ENCODE measurements at places on chromosomes 13 and 19. TPM values are rescaled to one million over a fixed set of nuclear protein-coding genes. Genes with fewer than 3 reads are reported as not detected.

Gene PEX11G
- total RNA-seq: 0.63 TPM

- no peak overlapping the region for H3K4me3 ChIP-seq
- H3K27me3 ChIP-seq: no peaks in the 10 kb centered on the region
- no peak overlapping the region for H3K27ac ChIP-seq
- DNase-seq: no peak
- H3K36me3 ChIP-seq: no peaks in the 10 kb centered on the region
- H3K4me1 ChIP-seq: no peaks in the 10 kb centered on the region
Measured at GRCh38 chr19:32287086-32287485, 58.3 kb upstream of the ZNF507 start.

DNA sequence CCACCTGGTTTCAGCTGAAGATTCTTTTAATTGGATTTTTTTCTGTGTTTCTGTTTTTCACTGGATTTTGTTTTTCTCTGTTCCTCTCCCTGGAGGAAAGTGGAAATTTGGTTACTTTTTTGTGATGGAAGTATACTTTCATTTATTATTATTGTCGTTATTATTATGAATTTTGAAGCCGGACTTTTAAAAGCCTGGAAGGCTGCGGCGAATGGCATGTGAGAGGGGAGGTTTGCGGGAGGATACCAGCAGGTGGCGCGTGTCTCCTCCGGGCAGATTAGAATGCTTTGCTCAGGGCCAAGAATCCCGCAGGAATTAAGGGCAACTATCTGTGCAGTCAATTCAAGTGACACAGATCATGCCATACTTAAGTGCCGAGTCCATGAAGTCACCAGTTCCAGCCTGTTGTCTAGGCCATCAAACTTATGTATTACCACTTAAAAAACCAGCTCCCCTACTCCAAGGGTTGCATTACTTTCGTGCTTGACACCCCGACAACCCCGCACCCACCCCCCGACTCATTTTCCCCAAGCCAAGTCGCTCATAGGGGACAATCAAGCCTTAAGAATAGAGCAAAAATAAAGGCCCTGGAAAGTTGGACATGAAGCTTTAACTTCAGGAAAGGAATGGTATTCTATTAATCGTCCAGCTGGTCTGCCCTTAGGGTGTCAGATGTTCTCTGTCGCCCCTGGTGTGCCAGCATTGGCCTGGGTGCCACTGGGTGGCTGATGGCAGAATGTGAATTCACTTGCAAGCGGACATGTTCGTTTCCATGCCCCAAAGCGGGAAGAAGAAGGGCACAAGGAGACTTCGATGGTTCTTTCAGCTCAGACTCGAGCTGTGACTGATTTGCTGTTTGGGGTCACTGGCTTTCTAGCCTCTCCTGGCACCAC lies 1.3 kb upstream of the LRCH1 start:
- H3K4me1 ChIP-seq: peaks cover 26% of the 10 kb centered on the region
- peak overlapping the region; percentile 82 for H3K27ac ChIP-seq
- no peaks in the 10 kb centered on the region for H3K36me3 ChIP-seq
- H3K4me3 ChIP-seq: peak overlapping the region; percentile 78
- H3K27me3 ChIP-seq: no peaks in the 10 kb centered on the region
- DNase-seq: peak; percentile 58

GRCh38 chr19:30403203-30403985 lies 31.2 kb downstream of the ZNF536 start:
- H3K27me3 ChIP-seq: no peaks in the 10 kb centered on the region
- no peak overlapping the region for H3K4me3 ChIP-seq
- no peak overlapping the region for H3K27ac ChIP-seq
- H3K36me3 ChIP-seq: no peaks in the 10 kb centered on the region
- DNase-seq: no peak

GRCh38 chr13:101053301-101054093 lies 362.8 kb downstream of the NALCN start:
- peaks cover 3% of the 10 kb centered on the region for H3K36me3 ChIP-seq
- H3K27me3 ChIP-seq: no peaks in the 10 kb centered on the region
- no peak overlapping the region for H3K4me3 ChIP-seq
- no peaks in the 10 kb centered on the region for H3K4me1 ChIP-seq

GRCh38 chr13:44331912-44332851 lies 41.4 kb upstream of the SERP2 start:
- peak overlapping the region; percentile 23 for H3K4me3 ChIP-seq
- DNase-seq: peak; percentile 71
- peak overlapping the region; percentile 39 for H3K27ac ChIP-seq
- no peaks in the 10 kb centered on the region for H3K27me3 ChIP-seq
- no peaks in the 10 kb centered on the region for H3K36me3 ChIP-seq
- H3K4me1 ChIP-seq: peaks cover 20% of the 10 kb centered on the region

Gene ENOX1
- total RNA-seq: 0.41 TPM

Gene USPL1
- total RNA-seq: 20.7 TPM

DNA sequence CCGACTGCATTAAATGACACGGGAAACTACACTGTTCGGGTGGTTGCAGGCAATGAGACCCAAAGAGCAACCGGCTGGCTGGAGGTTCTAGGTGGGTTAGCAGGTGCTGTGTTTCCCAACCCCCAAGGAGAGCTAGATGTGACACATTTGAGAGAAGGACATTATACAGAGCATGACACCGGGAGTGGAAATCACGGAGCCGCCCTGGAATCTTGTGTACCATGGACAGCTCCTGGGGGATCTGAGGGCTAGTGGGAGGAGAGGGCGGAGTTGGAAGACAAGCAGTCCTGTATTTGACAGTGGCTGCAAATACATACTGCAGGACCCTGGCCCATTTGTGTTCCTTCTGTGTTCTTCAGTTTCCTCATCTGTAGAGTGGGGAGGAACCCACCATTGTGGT lies 2.3 kb downstream of the CEACAM18 start:
- H3K27ac ChIP-seq: no peak overlapping the region
- H3K4me3 ChIP-seq: no peak overlapping the region
- no peaks in the 10 kb centered on the region for H3K36me3 ChIP-seq
- DNase-seq: no peak
- no peaks in the 10 kb centered on the region for H3K27me3 ChIP-seq

Gene FAM187B
- not detected for total RNA-seq

- H3K36me3 ChIP-seq: no peaks in the 10 kb centered on the region
- H3K27ac ChIP-seq: no peak overlapping the region
- no peaks in the 10 kb centered on the region for H3K27me3 ChIP-seq
- no peak for DNase-seq
- H3K4me3 ChIP-seq: no peak overlapping the region
Measured at GRCh38 chr19:15631817-15632216, 8.9 kb upstream of the CYP4F3 start.

GRCh38 chr13:91360246-91360751 lies 12.8 kb downstream of the MIR17HG start:
- no peaks in the 10 kb centered on the region for H3K27me3 ChIP-seq
- no peaks in the 10 kb centered on the region for H3K36me3 ChIP-seq
- H3K27ac ChIP-seq: no peak overlapping the region
- no peak for DNase-seq
- H3K4me1 ChIP-seq: peaks cover 27% of the 10 kb centered on the region

DNA sequence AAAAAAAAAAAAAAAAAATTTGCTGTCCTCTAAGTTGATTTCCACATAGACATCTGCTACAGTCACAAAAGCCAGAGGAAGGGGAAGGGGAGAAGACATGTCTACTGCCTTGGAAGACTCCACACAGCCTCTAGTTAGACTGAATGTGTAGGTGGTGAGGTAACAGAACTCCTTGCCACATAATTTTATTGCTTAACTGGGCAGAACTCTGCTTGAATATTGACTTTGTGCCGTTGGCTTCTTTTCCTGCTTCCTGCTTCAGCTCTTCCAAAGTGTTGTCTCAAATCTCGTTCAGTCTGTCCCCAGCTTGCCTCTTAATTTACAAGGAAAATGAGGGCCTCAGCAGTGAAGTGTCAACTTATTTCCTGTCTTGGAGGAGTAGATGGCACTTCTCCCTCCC lies 37.1 kb downstream of the ESD start:
- H3K27me3 ChIP-seq: no peaks in the 10 kb centered on the region
- no peak overlapping the region for H3K4me3 ChIP-seq
- peak overlapping the region; percentile 63 for H3K27ac ChIP-seq
- DNase-seq: no peak
- H3K36me3 ChIP-seq: no peaks in the 10 kb centered on the region

Gene ERICH6B
- total RNA-seq: not detected

Gene MCF2L
- 34.9 TPM for total RNA-seq

DNA sequence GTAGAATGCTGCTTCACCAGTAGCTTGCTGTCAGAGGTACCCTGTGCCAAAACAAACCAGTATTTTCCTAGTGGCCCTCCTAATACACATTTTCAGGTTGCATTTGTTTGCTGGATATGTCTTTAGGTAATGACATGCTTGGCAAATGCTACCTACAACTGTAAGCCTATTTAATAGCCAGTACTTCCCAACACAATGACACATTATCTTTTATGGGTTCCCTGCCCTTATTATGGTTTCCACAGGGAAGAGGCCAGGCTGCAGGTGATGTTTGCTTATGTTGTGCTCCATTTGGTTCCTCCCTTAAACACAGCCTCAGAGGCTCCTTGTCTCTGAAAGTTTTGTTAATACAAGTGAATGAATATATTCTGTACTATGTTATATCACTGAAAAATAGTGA lies 24.7 kb downstream of the FRY start:
- no peaks in the 10 kb centered on the region for H3K27me3 ChIP-seq
- H3K4me3 ChIP-seq: no peak overlapping the region
- no peak overlapping the region for H3K27ac ChIP-seq
- no peaks in the 10 kb centered on the region for H3K36me3 ChIP-seq
- peaks cover 5% of the 10 kb centered on the region for H3K4me1 ChIP-seq

GRCh38 chr19:30718707-30719106 lies 346.5 kb downstream of the ZNF536 start:
- peak overlapping the region; percentile 69 for H3K4me3 ChIP-seq
- H3K27ac ChIP-seq: no peak overlapping the region
- DNase-seq: no peak
- no peaks in the 10 kb centered on the region for H3K36me3 ChIP-seq
- no peaks in the 10 kb centered on the region for H3K27me3 ChIP-seq

- peaks cover 3% of the 10 kb centered on the region for H3K4me1 ChIP-seq
- no peak for DNase-seq
- no peaks in the 10 kb centered on the region for H3K27me3 ChIP-seq
- no peaks in the 10 kb centered on the region for H3K36me3 ChIP-seq
- H3K4me3 ChIP-seq: no peak overlapping the region
Measured at GRCh38 chr13:44044547-44045179, 165.0 kb downstream of the LACC1 start.

DNA sequence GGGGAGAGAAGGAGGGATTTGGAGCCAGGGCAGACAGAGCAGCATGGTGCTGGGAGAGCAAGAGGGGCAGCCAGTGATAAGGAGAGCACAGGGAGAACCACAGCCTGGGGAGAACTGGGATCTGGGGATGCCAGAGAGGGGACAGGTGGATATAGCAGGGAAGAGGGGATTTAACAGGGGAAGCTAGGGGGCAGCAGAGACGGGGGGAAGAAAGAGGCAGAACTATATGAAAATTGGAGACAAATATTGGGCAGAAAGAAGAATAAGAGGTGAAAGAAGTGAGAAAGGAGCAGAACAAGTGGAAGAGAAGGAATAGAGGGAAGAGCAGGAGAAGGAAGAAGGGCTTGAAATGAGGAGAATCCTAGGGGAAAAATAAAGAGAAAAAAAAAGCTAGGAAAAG lies 6.5 kb upstream of the ZNF528 start:
- H3K36me3 ChIP-seq: peaks cover 32% of the 10 kb centered on the region
- H3K4me1 ChIP-seq: no peaks in the 10 kb centered on the region
- no peak for DNase-seq
- H3K27me3 ChIP-seq: no peaks in the 10 kb centered on the region
- no peak overlapping the region for H3K27ac ChIP-seq

DNA sequence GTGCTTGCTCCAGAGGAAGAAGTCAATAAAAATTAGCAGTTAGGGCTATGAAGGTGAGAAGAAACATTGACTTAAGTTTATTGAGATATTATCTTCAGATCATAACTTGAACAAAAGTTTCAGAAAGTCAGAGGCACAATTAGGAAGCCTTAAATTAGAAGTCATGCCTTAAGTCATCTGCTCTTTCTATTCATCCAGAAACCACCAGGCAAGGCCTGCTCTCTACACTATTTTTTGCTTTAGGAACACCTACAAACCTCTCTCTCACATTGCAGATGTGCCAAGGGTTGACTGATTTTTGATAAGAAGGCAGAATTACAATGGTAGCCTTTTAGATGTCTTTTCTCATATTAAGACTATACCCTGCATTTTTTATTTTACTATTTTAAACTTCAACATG lies 268.7 kb downstream of the SPRY2 start:
- no peak overlapping the region for H3K4me3 ChIP-seq
- H3K27me3 ChIP-seq: no peaks in the 10 kb centered on the region
- DNase-seq: no peak
- no peaks in the 10 kb centered on the region for H3K36me3 ChIP-seq

DNA sequence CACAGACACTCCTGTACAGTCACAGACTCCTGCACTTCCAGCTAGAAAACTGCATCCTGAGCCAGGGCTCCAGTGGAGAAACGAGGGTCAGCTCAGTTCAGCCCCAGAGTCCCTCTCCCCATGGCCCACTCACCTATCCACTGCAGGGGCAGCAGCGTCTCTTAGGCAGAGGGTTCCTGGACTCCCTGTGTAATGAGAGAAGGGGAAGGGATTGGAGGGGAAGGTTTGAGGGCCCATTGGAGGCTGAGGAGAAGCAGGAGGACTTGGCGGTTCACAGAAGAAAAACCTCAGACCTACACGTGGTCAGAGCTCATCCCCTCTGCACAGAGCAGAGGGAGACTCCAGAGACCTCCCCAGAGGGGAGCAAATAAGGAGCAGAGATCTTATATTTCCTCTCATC lies 9.2 kb upstream of the CEACAM18 start:
- DNase-seq: no peak
- H3K36me3 ChIP-seq: no peaks in the 10 kb centered on the region
- H3K27ac ChIP-seq: no peak overlapping the region
- H3K27me3 ChIP-seq: no peaks in the 10 kb centered on the region

DNA sequence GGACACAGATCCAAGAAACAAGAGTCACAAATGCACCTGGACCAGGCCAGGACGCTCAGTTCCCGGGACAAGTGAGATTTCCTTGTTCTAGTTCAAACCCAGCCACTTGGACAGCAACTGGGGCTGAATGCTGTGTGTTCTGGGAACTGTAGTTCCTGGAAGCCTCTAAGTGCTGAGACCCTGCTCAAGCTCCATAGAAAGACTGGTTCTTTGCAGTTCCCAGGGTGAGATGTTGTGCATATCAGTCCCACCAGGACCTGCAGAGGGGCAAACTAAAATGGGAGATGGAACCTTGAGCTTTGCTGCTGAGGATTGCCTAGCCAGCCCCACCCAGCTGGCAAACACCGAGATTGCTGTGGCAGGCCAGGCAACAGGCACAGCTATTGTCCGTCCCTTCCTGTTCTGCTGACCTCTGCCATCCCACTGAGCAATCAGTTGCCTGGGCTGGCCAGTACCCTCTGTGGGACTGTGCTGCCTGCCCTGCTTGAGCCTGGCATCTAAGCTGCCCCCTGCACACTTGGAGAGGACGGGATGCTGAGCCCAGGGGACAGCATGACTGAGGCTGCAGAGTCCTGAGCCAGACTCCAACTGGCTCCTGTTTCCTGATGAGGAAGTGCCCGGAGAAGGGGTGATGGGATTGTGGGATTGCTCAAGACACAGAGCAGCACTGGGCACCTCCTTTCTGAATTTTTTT lies 1.4 kb upstream of the GIPC1 start:
- H3K4me3 ChIP-seq: no peak overlapping the region
- peaks cover 15% of the 10 kb centered on the region for H3K4me1 ChIP-seq
- H3K27ac ChIP-seq: peak overlapping the region; percentile 14
- no peak for DNase-seq
- H3K36me3 ChIP-seq: no peaks in the 10 kb centered on the region

GRCh38 chr19:13006431-13007281 lies 11.4 kb downstream of the NFIX start:
- no peaks in the 10 kb centered on the region for H3K27me3 ChIP-seq
- peak overlapping the region; percentile 62 for H3K4me3 ChIP-seq
- H3K27ac ChIP-seq: peak overlapping the region; percentile 99
- H3K4me1 ChIP-seq: peaks cover 69% of the 10 kb centered on the region
- DNase-seq: no peak

GRCh38 chr13:110194451-110194850 lies 112.5 kb downstream of the COL4A1 start:
- no peaks in the 10 kb centered on the region for H3K4me1 ChIP-seq
- H3K27ac ChIP-seq: no peak overlapping the region
- no peak for DNase-seq
- H3K36me3 ChIP-seq: peaks cover 80% of the 10 kb centered on the region
- H3K4me3 ChIP-seq: no peak overlapping the region

All from thoracic aorta (tissue), 2 donors.